Fibroblast of skin of left quadriceps (primary cell): ENCODE measurements at places on chromosomes 6 and 20.

DNA sequence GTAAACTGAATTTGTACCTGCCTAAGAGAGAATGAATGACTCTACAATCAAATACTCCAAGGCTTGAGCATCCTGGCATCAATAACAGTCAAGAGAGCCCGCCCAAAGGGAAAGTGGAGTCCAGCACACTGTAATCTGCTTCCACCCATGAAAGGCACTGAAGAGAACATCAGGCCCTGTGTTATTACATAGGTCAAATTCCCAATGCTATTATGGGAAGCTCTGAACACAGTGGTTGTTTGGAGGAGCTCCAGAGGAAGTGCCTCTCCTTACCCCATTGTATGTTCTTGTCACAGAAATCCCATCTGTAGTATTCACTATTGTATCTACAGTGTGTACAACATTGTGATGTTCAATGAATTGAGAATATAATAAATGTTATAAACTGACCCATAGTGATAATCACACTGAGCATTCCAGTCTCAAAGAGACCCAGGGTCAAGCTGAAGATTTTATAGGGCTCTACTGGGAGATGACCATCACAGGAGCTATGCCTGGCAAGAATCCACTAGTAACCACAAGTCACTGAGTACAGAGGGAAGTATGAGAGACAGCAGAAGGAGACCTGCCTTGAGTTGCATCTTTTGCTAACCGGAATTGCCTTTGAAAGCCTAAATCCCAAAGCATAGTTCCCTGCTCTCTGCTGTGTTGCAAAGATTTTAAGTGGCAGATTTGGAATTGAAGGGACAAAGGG is 446.7 kb downstream of the GJA1 start:
- peak; percentile 70 for DNase-seq

- no peak for DNase-seq
Measured at GRCh38 chr6:26044140-26045064, 42.8 kb upstream of the HFE start.

DNA sequence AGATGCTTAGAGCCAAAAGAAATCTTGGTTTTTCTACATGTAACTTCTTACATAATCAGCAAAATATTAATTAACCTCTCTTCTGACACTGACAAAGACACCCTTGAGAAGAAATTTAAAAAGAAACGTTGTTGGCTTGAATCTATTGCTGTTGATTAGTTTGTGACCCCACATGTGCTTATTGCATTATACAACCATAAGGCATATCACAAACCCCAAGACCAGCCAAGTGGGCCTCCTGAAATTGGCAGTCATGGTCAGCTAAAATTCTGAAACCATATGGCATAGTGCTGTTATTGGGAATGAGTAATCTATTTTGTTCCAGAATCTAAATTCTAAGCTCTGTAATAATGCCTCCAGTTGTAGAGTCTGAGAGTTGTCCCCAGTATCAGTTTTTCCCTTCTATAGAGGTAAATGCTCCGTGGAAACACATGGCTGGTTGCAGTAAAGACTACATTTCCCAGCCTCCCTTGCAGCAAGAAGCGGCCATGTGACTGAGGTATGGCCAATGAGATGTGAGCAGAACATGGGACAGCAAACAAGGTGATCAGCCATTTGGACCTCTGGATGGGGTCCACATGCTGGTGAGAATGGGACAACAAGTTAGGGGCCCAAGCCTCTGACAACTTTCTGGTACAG is 42.3 kb upstream of the PTPN1 start:
- DNase-seq: no peak

DNA sequence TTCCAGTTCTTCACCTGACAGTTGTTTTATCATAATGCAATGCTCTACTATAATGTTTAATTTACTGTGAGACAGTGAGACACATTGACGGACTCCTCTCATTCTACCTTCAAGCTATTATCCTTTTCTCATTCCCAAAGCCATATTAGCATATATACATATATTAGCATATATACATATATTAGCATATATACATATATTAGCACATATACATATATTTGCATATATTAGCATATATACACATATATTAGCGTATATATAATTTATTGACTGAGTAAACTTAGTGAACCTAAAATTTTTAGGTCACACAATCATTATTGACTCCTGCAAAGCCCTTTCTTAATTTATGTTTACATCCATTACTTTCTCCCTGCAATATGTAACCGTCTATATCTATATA is 555.0 kb upstream of the ADGRB3 start:
- no peak for DNase-seq

- DNase-seq: peak; percentile 15
Measured at GRCh38 chr20:51382986-51383821, 159.3 kb downstream of the NFATC2 start.

DNA sequence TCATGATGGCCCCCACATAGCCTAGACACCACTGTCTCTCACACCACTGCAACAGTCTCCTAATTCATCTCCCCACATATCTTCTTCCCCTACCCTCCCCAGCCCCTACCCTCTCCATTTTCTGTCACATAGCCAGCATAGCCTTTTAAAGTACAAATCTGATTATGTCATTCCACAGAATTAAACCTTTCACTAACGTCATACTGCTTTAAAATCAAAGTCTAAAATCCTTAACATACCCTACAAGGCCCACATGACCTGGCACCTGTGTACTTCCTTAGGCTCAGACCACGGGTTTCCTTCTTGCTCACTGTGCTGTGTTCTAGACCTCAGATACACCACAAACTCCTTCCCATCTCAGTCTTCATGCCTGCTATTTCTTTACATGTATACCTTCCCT is 5.9 kb downstream of the OSTM1 start:
- no peak for DNase-seq

DNA sequence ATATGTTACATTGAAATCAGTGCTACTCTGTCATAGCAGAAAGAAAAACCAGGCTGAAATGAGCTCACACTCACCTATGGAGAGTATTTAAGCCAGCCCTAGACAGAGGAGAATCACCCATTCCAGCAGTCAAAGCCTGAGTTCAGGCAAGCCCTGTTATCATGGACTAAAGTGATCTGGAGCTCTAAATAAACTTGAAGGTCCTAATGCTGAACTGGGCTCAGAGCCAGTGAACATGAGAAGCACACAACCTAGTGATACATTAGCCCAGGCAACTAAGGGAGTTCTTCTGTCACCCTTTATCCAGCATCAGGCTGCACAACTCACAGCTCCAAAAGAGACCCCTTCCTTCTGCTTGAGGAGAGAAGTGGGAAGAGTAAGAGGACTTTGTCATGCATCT is 425.0 kb downstream of the COL12A1 start:
- no peak for DNase-seq

GRCh38 chr20:51211191-51211590 is 188.3 kb upstream of the KCNG1 start:
- DNase-seq: no peak

DNA sequence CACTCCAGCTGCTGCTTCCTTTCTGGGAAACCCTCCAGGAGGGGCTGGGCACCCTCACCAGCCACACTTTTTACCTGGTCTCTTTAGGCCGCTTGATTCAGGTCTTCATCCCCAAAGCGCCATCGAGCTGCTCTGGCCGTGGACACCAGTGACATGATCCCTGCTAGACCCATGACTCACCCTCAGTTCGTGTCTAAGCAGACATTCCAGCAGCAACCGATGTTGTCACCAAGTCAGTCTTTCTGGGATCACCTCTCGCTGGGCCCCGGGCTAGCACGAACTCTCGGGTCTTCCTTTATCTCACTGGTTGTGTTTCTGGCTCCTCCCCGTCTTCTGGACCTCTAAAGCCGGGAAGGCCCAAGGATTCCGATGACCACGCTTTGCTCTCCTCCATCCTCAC is 43.0 kb upstream of the GPR31 start:
- no peak for DNase-seq

- DNase-seq: peak; percentile 84
Measured at GRCh38 chr20:50379049-50379990, 130.9 kb upstream of the PTPN1 start.

DNA sequence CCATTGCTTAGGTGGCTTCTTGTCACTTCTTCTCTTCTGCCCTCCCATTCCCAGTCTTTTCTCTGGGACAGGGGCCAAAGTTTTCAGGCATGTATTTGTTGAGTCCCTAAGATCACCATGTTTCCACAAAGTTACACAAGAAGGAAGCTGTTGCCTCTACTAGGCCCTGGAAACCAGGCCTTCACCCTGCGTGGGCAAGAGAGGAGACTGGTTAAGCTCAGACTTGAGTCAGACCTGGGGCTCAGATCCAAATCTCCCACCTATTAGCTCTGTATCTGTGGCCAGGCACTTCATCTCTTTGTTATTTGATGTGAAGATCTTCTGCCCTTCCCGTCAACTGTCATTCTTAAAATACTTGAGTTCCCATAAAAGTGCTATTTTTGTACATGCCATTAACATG is 154.6 kb downstream of the SASH1 start:
- DNase-seq: no peak

DNA sequence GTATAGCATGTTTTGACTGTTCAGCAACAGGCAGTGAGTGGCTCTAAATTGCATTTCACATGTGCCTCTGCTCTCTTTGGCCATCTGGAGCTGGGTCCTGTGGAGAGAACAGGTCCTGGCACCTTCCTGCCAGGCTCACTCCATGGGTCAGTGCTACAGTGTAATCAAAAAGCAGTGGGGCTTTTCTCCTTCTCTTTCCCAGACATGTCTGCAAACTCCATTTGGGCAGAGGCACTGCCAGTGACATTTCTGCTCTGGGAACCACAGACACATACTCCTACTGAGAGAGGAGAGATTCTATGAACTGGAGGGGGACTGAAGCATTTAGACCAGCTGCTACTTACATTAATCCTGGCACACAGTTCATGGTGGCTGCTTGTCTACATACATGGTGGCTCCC is 68.3 kb upstream of the TRAF3IP2 start:
- DNase-seq: no peak

DNA sequence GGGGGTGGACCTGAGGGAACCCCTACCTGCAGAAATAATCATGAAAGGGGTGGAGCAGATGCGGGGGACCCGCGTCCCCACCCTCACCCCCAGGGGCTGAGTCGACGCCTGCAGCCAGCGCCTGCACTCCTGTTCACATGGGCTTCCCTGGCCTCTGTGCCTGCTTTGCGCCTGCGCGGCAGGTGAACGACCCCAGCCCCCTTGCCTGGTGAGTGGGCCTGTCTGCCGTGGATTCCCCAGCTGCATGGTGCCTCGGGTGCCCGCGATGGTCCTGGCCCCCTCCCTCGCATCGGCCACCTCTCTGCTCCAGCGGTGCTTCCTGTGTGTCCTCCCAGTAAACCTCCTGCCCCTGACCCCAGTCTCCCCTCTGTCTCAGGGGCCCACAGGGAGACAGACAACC is 18.8 kb upstream of the NTSR1 start:
- DNase-seq: no peak

- no peak for DNase-seq
Measured at GRCh38 chr20:36271639-36272546, 34.2 kb upstream of the DLGAP4 start.

- no peak for DNase-seq
Measured at GRCh38 chr6:40536442-40536841, 50.7 kb downstream of the LRFN2 start.

DNA sequence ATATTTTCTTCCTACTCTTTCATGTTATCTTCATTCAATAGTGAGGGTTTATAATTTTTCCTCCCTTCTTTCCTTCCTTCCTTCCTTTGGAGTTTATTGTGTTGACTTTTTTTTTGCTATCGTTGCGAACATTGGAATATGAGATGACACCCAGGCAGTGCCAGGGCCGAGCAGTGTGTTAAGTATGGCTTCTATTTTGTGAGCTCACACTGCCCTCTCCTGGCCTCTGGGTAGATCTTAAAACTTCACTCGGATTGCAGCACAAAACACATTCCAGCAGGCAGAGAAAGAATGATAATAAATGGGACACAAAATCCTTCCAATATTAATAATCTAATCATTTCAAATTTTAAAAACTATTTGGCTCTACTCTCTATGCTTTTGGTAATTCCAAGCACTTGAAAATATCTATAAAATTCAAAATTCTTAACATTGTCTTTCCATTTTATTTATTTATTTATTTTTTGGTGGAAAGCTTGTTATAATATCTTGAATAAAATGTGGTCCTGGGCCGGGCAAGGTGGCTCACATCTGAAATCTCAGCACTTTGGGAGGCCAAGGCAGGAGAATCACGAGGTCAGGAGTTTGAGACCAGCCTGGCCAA is 147.4 kb upstream of the OLIG3 start:
- DNase-seq: peak; percentile 57

DNA sequence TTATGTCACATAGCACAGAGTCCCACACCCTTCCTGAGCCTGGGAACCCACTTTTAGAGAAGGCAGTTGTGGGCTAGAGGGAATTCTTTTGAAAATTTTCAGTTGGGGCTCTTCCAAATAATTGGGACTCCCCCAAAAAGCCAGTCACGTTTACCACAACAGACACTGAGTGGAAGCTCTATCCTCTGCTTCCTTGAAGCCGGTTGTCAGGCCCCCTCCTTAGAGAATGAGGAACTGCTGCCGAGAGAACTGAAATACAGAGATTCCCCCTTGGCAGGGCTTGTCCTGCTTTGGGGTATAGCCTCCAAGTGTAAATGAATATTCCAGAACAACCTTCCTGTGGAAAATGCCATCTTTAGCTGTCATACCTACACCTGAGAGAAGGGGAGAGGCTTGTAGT is 2.7 kb upstream of the JAG1 start:
- DNase-seq: no peak

- no peak for DNase-seq
Measured at GRCh38 chr20:25288291-25289181, 40.7 kb downstream of the PYGB start.

- DNase-seq: no peak
Measured at GRCh38 chr20:46446851-46447250, 40.4 kb upstream of the ELMO2 start.

- DNase-seq: no peak
Measured at GRCh38 chr20:17807651-17808050, 107.9 kb downstream of the BANF2 start.

DNA sequence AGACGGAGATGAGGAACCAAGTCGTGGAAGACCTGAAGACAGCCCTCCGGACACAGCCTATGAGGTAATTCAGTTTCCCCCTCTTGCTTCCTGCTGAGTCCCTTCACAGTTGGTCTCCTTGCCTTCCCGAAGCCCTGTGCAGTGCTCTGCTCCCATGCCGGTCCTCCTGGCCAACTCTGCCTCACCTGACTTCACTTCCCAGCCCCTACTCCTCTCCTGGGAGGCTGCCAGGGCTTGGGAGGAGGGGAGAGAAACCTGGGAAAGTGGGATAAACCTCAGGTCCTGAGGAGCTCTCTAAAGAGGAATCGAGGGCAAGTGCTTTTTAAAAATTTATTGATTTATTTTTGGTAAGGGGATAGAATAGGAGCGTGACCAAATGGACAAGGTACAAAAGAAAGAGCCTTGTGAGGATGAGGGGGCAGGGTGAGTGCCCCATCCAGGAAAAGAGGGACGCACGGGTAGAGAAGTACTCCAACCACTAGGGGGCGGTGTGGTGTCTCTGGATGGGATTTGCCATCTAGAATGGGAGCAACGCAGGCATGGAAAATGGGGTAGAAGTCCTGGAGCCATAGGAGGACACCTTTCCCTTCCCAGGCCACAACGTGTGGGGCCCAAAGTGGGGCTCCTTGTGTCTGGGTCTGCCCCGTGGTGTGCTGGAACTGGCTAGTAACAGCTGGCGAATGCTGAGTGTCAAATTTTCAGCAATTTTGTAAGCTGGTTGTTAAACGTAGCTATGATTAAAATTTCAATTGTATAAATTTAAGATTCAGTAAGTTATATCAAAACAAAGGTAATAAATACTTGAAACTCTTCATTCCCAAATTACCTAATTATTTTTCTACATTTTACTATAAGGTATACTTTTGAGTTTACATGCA is 69.0 kb downstream of the MOCS1 start:
- DNase-seq: no peak
